ENCODE measurements at places on chromosomes 13 and 19.

DNA sequence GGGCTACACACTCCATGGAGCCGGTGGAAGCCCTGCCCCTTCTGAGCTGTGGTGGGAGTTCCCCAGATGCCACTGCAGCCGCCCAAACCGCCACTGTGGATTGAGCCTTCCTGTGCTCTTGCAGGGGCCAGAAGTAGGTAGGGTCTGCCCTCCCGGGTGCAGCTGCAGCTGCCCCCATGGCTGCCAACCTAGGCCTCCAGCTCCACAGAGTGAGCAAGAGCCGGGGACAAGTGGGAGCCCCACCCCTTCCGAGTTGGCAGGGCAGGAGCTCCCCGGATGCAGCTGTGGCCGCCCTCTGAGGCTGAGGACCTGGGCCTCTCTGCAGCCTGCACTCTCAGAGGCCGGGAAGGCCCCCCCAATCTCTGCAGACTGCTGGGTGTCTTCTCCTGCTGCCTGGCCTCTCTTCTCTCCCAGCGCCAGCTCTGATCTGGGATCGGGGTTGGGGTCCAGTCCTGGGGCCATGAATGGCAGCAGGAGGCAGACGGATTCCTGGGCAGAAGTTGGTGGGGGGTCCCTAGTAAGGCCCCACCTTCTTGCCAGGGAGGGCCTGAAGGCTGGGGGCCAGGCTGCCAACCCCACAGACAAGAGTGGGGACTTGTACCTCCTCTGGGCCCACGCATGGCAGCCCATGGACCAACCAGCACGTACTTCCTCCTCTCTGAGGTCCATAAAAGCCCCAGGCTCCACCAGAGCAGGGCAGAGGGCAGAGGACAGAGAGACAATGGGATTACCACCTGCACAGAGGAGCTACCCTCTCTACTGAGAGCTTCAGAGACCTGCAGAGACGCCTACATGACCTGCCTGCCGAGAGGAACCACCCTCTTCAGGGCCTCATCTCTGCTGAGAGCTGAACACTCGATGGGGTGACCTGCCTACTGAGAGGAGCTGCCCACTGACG lies 28.9 kb downstream of the AP2S1 start:
- DNase-seq = no peak

GRCh38 chr13:77412116-77412635 lies 85.3 kb upstream of the MYCBP2 start:
- DNase-seq = no peak

GRCh38 chr13:24943136-24943535 lies 152.8 kb upstream of the PABPC3 start:
- no peak for DNase-seq

DNA sequence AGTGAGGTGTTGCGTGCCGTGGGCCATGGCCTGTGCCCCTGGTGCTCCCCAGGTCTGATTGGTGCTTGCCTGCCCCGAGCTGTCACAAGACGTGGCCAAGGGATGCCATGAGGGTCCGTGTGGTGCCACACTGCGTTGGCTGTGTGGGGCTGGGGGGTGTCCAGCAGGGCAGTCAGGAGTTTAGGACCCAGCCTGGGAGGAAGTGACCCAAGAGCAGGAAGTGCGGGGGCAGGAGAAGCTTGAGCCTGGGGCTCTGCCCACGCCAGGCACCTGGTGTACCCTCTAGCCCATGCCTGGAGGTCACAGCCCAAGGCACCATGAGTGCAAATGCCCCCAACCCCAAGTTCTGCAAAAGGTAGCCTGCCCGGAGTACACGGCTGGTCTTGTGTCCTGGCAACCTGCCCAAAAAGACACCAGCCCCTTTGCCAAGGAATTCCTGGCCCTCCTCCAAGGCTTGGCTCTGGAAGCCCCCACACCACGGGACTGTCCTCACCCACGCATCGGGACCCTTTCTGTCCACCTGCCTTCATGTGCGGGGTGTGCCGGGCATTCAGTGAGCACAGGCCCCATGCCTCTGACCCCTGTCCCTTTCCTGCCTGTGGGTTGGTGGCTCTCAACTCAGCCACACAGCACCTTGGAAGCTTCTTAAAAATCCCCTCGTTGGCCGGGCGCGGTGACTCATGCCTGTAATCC lies 24.9 kb downstream of the MPND start:
- no peak for DNase-seq

DNA sequence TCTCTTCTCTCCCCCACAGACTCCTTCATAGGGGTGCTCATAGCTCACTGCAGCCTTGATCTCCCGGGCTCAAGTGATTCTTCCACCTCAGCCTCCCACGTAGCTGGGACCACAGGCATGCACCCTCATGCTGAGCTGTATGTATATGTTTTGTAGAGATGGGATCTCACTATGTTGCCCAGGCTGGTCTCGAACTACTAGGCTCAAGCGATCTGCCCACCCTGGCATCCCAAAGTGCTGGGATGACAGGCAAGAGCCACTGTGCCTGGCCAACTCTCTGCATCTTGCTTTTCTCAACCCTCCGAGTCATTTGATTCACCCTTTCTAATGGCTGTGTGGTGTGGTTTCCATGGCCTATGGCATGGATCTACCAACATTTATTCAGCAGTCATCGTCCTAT lies 10.1 kb upstream of the IRGC start:
- no peak for DNase-seq

GRCh38 chr13:59584761-59585670 lies 578.7 kb downstream of the DIAPH3 start:
- no peak for DNase-seq

GRCh38 chr19:36081894-36082293 lies 27.2 kb downstream of the WDR62 start:
- no peak for DNase-seq

DNA sequence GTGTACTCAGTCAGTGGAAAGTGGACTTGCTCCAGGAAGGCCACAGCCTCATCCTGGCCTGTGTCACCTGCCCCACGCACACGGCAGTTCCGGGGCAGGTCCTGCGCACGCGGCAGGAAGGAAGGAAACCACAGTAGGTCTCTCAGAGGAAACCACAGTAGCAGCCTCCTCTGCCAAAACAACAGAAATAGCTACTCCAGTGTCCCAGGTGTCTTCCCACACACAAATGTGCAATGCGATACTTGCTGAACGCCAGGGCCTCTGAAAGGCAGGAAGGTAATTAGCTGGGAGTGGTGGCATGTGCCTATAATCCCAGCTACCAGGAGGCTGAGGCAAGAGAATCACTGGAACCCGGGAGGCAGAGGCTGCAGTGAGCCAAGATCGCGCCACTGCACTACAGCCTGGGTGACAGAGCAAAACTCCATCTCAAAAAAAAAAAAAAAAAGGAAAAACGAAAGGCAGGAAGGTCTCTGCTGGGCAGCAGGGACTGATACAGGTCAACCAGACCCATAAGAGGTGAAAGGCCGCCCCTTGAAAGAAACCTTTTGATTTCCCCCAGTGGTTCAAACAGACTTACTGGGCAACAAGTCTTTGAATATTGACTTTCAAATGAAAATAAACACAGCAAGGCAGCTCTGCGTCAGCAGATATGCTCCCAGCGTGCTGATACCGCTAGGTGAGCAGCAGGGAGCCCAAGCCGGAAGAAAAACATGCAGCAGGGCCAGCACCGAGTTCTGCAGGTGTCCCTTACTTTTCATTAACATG lies 49.5 kb downstream of the CRYL1 start:
- no peak for DNase-seq

GRCh38 chr13:21420706-21421105 lies 38.4 kb downstream of the ZDHHC20 start:
- DNase-seq = no peak

- no peak for DNase-seq
Measured at GRCh38 chr13:41608839-41609177, 151.5 kb downstream of the RGCC start.

GRCh38 chr13:106212386-106213010 lies 323.0 kb downstream of the EFNB2 start:
- DNase-seq = no peak

GRCh38 chr13:52399046-52399445 lies 6.9 kb downstream of the THSD1 start:
- no peak for DNase-seq

DNA sequence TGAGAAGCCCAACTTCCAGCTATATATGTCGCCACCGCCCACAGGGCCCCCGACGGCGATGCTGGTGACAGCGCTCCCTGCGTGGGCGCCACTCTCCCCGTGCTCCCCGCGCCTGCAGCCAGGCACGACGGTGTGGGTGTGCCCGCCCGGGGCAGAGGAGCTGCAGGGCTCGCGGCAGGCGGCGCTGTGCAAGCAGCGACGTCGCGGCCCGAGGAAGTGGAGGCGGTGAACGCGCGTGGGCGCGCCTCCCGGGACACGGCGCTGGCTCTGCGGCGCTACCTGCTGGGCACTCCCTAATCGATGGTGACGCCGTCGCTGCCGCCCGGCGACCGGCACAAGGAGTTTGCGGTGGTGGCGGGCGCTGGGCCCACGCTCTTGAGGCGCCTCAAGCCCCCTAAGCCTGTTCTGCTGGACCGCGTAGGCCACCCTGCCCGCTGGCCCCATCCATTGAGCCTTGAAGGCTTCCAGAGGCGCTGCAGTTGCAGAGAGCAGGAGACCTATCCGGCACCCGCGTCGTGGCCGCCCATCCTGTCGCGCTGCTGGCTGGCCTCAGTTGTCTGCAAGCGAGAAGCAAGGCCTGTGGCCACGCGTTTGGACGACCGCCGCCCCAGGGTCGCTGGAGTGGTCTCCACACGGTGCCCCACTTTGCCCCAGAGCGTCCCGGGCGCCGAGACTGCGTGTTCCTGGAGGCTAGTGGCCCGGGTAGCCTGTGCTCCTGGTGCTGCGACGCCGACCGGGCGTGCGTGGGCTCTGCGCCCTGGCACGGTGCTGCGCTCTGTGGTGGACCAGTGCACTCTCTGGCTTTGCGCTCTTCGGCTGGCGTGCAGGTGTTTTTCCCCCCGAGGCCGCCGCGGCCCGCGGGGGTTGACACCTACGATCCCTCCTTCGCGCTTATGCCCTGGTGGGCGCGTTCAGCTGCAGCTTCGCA lies 23.1 kb downstream of the LRFN3 start:
- DNase-seq = no peak

- no peak for DNase-seq
Measured at GRCh38 chr19:5826531-5827341, 12.8 kb downstream of the FUT6 start.

- no peak for DNase-seq
Measured at GRCh38 chr13:91609353-91609752, 210.9 kb downstream of the GPC5 start.

DNA sequence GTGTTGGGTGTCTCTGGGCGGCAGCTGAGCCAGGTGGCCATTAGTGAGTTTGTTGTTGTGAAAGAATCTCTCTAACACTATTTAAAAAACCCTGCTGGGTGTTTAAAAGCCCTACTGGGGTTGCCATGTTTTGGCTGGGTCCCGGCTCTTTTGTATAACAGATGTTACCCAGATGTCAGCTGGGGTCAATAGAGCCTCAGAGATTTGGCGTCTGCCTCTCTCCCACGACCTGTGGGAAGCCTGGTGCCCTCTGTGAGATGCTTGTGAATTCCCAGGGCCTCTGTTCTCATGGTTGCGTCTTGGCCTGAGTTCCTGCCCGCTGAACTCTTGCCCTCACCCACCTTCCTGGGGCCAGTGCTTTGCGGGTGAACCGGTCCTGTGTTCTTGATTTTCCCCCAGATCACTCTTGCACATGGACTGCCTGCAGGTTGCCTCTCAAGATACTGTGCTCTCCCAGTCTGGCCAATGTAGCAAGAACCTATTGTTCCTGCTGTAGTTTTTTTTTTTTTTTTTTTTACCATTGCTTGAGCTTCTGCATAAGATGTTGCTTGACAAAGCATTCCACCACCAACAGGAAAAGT lies 9.5 kb downstream of the NFILZ start:
- DNase-seq = no peak

DNA sequence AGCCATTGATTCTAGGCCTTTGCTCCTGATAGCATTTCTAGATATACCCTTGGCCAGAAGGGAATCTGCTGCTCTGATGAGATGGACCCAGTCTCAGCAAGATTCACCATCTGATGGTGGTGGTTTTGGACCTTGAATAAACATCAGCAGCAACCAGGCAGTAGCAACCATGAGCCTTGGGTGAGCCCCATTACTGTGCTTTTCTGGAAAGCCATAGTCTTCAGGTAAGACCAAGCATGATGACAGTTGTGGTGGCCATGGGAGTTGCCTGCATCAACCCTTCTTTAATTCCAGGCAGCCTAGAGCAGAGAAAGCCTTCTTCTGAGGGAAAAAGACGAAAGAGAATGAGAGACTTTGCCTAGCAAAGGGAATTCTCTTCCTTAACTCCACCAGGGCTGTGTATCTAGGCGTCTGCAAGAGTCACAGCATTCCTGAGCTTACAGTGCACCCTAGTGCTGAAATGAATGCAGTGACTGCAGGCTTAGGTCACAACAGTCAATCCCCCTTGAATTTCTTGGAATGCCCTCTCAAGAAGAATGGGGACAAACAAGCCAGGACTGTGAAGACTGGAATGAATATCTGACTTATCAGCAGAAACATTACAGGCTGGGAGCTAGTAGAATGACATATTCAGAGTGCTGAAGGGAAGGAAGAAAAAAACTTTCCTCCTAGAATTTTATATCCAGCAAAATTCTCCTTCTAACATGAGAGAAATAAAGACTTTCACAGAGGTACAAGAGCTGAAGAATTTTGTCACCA lies 942.4 kb upstream of the PCDH20 start:
- DNase-seq = peak; percentile 24

DNA sequence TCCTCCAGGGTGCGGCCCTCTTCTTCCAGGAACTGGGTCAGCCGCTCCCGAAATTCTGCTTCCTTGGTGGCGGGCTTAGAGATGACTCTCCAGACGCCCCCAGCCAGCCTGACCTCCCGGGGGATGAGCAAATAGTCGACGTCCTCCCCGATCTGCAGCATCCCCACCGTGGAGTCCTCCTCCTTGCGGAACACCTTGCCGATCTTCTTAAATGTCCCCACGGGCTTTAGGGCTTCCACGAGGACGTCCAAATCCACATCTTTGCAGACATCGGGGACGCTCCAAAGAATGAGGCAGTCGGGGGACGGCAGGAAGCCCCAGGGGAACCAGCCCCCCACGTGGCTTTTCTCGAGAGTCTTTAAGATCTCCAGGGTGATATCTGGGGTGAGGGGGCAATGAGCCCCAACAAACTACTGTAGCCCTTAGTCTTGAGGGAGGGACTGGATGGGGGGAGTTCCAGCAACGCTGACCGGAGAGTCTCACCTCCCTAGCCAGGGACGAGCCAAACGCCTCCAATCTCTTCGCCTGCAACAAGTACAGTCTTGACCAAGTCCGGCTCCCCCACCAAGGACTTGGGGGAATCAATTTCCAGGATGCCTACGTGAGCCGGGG lies 608 bp downstream of the CCDC8 start:
- DNase-seq = no peak

DNA sequence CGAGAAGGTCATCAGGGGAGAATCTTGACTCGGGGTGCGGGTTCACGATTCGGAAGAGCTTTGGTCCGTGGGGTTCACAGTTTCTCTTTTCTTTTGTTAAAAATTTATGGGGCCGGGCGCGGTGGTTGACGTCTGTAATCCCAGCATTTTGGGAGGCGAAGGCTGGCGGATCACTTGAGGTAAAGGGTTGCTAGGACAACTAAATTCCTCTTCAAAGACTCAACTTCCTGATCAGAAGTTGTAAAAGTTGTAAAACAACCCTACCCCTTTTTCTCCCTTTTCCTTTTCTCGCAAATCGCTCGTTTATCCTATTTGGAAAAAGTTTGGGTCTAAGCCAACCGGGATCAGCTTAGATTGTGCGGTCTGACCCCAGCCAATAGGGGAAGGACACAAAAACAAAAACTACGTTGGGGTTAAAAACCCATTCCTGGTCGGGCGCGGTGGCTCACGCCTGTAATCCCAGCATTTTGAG lies 673 bp downstream of the ZNF486 start:
- no peak for DNase-seq

All from progenitor cell of endocrine pancreas (in vitro differentiated cells).